ENCODE measurements at places on chromosomes 2 and 18. TPM values are rescaled to one million over a fixed set of nuclear protein-coding genes. Genes with fewer than 3 reads are reported as not detected.

DNA sequence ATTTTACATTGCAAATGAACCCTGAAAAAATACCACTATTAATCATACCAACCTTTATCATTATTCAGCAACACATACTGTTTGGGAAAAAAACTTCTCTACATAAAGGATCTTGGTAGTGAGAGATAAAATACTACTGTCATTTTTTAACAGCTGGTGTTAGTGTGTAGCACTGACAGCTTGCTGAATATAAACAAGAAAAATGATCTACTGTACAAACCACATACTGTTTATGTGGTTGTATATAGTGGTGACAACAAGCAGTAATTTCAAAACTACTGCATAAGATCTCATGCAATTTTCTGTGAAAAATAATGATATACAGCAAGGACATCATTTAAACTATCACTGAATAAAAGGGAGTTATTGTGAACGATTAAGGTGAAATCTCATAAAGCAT, 601.2 kb downstream of the LRP1B start:
- H3K36me3 ChIP-seq = no peaks in the 10 kb centered on the region
- H3K4me3 ChIP-seq = no peak overlapping the region
- H3K27me3 ChIP-seq = no peaks in the 10 kb centered on the region
- H3K27ac ChIP-seq = no peak overlapping the region
- H3K4me1 ChIP-seq = no peaks in the 10 kb centered on the region
- no peak for DNase-seq

- H3K27ac ChIP-seq = no peak overlapping the region
- H3K4me1 ChIP-seq = no peaks in the 10 kb centered on the region
- H3K4me3 ChIP-seq = no peak overlapping the region
- H3K36me3 ChIP-seq = no peaks in the 10 kb centered on the region
- H3K27me3 ChIP-seq = no peaks in the 10 kb centered on the region
Observed at GRCh38 chr2:19711470-19712372, 190.1 kb downstream of the TTC32 start.

DNA sequence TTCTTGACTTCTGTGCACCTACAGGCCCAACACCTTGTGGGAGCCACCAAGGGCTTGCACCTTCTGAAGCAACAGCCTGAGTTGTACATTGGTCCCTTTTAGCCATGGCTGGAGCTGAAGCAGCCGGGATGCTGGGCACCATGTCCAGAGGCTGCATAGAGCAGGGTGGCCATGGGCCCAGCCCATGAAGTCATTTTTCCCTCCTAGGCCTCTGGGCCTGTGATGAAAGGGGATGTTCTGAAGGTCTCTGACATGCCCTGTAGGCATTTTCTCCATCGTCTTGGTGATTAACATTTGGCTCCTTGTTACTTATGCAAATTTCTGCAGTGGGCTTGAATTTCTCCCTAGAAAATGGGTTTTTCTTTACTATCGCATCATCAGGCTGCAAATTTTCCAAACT, 83.1 kb upstream of the ACVR1 start:
- no peaks in the 10 kb centered on the region for H3K27me3 ChIP-seq
- no peak for DNase-seq
- H3K27ac ChIP-seq = no peak overlapping the region
- no peaks in the 10 kb centered on the region for H3K36me3 ChIP-seq
- no peaks in the 10 kb centered on the region for H3K4me1 ChIP-seq

DNA sequence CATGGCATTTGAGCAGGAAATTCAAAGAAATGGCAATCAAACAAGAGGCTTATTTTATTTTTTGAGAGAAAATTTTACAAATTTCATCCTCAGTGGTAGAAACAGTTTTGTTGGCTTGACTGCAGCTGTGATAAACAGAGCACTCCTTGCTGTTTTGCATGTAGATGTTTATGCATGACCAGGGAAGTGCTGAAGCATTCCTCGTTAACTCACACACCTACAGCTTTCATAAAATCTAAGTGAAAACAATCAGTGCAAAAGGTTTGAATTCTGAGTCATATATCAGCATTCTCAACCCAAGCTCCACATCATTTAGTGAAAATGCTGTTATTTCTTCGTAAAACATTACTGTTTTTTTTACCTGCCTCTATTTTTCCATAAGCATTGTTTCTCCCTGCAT, 146.6 kb upstream of the CCDC68 start:
- DNase-seq = no peak
- H3K27ac ChIP-seq = no peak overlapping the region
- H3K27me3 ChIP-seq = no peaks in the 10 kb centered on the region
- no peaks in the 10 kb centered on the region for H3K4me1 ChIP-seq
- H3K4me3 ChIP-seq = no peak overlapping the region
- no peaks in the 10 kb centered on the region for H3K36me3 ChIP-seq

DNA sequence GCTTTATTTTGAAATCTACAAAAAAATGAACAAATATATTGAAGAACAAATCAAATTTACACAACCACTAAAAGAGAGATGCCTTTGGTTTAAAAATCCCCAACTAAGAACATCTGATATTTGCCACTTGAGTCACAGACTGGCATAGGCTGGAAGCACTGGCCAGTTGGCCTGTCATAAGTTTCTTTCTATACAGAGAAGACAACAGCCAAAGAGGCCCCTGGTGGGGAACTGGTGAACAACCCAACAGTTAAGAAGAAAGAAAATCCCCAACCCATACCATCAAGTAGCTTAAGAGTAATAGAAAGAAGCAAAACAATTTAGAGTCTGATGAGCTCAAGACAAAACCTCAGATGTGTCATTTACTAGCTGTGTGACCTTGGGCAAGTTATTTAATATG, 45.5 kb downstream of the OSR1 start:
- no peak overlapping the region for H3K27ac ChIP-seq
- DNase-seq = no peak
- H3K4me1 ChIP-seq = no peaks in the 10 kb centered on the region
- H3K4me3 ChIP-seq = no peak overlapping the region
- H3K27me3 ChIP-seq = no peaks in the 10 kb centered on the region

- DNase-seq = no peak
- H3K4me3 ChIP-seq = no peak overlapping the region
- H3K27me3 ChIP-seq = no peaks in the 10 kb centered on the region
- H3K36me3 ChIP-seq = peaks cover 20% of the 10 kb centered on the region
- H3K4me1 ChIP-seq = no peaks in the 10 kb centered on the region
Observed at GRCh38 chr2:238483021-238483420, 56.3 kb downstream of the ASB1 start.

GRCh38 chr18:24482821-24483220, 22.4 kb downstream of the HRH4 start:
- H3K27ac ChIP-seq = no peak overlapping the region
- no peak for DNase-seq
- H3K27me3 ChIP-seq = no peaks in the 10 kb centered on the region
- H3K36me3 ChIP-seq = no peaks in the 10 kb centered on the region

- H3K4me3 ChIP-seq = no peak overlapping the region
- H3K4me1 ChIP-seq = peaks cover 21% of the 10 kb centered on the region
- H3K27me3 ChIP-seq = peaks cover 13% of the 10 kb centered on the region
- H3K27ac ChIP-seq = no peak overlapping the region
- no peaks in the 10 kb centered on the region for H3K36me3 ChIP-seq
- no peak for DNase-seq
Observed at GRCh38 chr2:136125236-136125635, 7.3 kb upstream of the CXCR4 start.

DNA sequence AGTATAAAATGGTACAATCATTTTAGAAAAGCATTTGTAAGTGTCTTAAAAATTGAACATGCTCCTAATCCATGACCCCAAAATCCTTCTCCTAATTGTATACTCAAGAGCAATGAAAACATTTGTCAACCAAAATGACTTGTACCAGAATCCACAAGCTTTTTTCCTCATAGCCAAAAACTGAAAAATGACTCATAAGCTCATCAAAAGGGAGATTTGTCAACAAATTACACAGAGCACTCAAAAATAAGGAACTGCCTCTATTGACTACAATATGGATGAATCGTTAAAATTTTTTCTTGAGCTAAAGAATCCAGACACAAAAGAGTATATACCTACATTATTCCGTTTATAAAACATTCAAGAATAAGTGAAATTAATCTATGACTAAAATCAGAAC, 544.8 kb downstream of the ARHGAP15 start:
- no peaks in the 10 kb centered on the region for H3K4me1 ChIP-seq
- H3K27me3 ChIP-seq = no peaks in the 10 kb centered on the region
- no peak overlapping the region for H3K27ac ChIP-seq
- H3K36me3 ChIP-seq = no peaks in the 10 kb centered on the region
- no peak overlapping the region for H3K4me3 ChIP-seq
- no peak for DNase-seq

DNA sequence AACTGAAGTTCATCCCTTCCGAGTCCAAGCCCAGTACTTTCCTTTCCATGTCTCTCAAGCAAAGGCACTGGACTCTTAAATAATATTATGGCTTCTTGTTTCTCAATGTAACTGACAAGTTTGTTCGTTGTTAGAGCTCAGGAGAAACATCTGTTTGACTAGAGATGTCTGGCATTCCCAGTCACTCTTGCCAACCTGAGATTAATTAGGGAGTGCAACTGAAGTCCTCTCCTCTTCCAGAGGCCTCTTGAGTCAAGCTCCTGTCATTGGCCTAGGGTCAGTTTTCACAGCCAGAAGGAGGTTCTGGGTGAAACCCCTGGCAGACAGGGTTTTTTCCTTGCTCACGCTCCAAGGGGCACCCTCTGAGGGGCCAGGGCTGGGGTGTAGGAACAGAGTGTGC, 196.1 kb downstream of the AGPS start:
- H3K4me3 ChIP-seq = no peak overlapping the region
- no peaks in the 10 kb centered on the region for H3K36me3 ChIP-seq
- H3K27ac ChIP-seq = no peak overlapping the region
- H3K27me3 ChIP-seq = no peaks in the 10 kb centered on the region
- no peak for DNase-seq
- peaks cover 7% of the 10 kb centered on the region for H3K4me1 ChIP-seq

The CTLA4 gene
- polyA plus RNA-seq = not detected

- no peaks in the 10 kb centered on the region for H3K4me1 ChIP-seq
- H3K27me3 ChIP-seq = no peaks in the 10 kb centered on the region
- DNase-seq = no peak
Observed at GRCh38 chr2:173755798-173756197, 209.4 kb downstream of the SP3 start.

The RAB6C gene
- polyA plus RNA-seq = 3.8 TPM

DNA sequence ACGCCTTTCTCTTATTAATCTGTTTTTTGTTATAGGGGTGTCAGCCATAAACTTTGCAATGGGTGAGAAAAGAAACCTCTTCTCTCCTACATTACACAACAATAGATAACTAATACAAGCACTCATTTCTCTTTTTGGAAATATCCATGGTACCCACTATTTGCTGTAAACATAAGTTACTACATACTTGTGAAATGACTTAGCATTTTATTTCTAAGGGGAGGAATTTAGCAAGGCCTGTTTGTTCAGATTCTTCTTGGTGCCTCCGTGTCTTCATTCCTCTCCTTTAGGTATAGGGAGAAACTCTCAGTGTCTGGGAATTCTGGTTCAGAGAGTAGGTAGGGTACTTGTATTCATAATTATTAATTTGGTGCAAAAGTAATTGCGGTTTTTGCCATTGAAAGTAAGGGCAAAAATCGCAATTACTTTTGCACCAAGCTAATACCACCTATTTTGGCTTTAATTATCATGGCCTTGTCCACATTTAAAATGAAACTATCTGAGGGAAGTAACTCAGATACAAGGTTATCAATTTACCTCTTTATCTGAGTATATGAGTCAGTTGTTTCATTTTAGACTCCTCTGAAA, 134.8 kb downstream of the MREG start:
- H3K4me3 ChIP-seq = no peak overlapping the region
- no peak for DNase-seq
- H3K36me3 ChIP-seq = no peaks in the 10 kb centered on the region
- no peaks in the 10 kb centered on the region for H3K27me3 ChIP-seq
- H3K27ac ChIP-seq = no peak overlapping the region
- H3K4me1 ChIP-seq = no peaks in the 10 kb centered on the region

The CCDC150 gene
- polyA plus RNA-seq = 6.8 TPM

DNA sequence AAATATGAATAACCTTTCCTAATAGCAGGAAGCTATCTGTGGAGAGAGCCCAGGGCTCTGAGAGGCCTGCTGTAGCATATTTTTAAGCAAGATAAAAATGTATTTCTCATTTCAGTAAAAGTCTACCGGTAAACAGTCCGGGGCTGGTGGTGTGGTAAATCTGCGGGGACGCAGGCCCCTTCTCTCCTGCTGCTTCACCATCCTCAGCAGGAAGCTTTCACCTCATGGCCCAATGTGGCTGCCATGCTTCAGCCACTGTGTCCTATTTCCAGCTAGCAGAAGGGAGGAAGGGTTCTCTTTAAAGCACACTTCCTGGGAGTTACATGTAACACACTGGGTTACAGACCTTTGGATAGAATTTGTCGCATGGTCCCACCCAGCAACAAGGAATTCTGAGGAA, 79.5 kb upstream of the ODC1 start:
- no peaks in the 10 kb centered on the region for H3K36me3 ChIP-seq
- no peaks in the 10 kb centered on the region for H3K27me3 ChIP-seq
- no peak for DNase-seq
- no peak overlapping the region for H3K27ac ChIP-seq

The CPO gene
- 0.35 TPM for polyA plus RNA-seq

DNA sequence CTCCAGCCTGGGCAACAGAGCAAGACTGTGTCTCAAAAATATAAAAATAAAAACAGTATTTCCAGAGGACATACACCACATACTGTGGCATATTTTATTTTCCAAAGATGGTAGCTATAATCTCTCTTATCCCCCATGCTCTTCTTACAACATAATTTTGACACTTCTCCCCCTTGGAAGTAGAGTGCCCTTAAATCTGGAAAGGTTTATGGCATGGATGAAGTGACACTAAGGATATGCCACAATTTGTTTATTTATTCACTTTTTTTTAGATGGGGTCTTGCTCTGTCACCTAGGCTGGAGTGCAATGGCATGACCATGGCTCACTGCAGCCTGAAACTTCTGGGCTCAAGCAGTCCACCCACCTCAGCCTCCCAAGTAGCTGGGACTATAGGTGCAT, 56.7 kb downstream of the HNRNPLL start:
- no peaks in the 10 kb centered on the region for H3K27me3 ChIP-seq
- H3K4me1 ChIP-seq = peaks cover 4% of the 10 kb centered on the region
- no peaks in the 10 kb centered on the region for H3K36me3 ChIP-seq
- H3K4me3 ChIP-seq = no peak overlapping the region

The CENPA gene
- 7.4 TPM for polyA plus RNA-seq

GRCh38 chr18:5073026-5073944, 123.8 kb downstream of the AKAIN1 start:
- no peak overlapping the region for H3K4me3 ChIP-seq
- H3K36me3 ChIP-seq = no peaks in the 10 kb centered on the region
- H3K27me3 ChIP-seq = no peaks in the 10 kb centered on the region
- H3K27ac ChIP-seq = no peak overlapping the region
- no peaks in the 10 kb centered on the region for H3K4me1 ChIP-seq

The COL4A4 gene
- polyA plus RNA-seq = 1.4 TPM

GRCh38 chr2:62194558-62195420, 1.1 kb upstream of the B3GNT2 start:
- peaks cover 5% of the 10 kb centered on the region for H3K27me3 ChIP-seq
- peaks cover 26% of the 10 kb centered on the region for H3K4me1 ChIP-seq
- no peak for DNase-seq
- no peaks in the 10 kb centered on the region for H3K36me3 ChIP-seq
- peak overlapping the region; percentile 82 for H3K27ac ChIP-seq
- peak overlapping the region; percentile 76 for H3K4me3 ChIP-seq

The ASB18 gene
- polyA plus RNA-seq = 0.84 TPM

The ADRA2B gene
- polyA plus RNA-seq = 0.25 TPM

Data from spinal cord (tissue), 10 donors.